ENCODE measurements at places on chromosomes 3 and 15. TPM values are rescaled to one million over a fixed set of nuclear protein-coding genes. Genes with fewer than 3 reads are reported as not detected.

CCDC80 gene
- polyA plus RNA-seq = 102 TPM

LDHAL6B gene
- polyA plus RNA-seq = 0.31 TPM

HCLS1 gene
- polyA plus RNA-seq = 6.1 TPM

NPAP1 gene
- polyA plus RNA-seq = 0.40 TPM

RBPMS2 gene
- polyA plus RNA-seq = 12.9 TPM

AHSG gene
- 0.38 TPM for polyA plus RNA-seq

ACP3 gene
- polyA plus RNA-seq = 62.6 TPM

DNA sequence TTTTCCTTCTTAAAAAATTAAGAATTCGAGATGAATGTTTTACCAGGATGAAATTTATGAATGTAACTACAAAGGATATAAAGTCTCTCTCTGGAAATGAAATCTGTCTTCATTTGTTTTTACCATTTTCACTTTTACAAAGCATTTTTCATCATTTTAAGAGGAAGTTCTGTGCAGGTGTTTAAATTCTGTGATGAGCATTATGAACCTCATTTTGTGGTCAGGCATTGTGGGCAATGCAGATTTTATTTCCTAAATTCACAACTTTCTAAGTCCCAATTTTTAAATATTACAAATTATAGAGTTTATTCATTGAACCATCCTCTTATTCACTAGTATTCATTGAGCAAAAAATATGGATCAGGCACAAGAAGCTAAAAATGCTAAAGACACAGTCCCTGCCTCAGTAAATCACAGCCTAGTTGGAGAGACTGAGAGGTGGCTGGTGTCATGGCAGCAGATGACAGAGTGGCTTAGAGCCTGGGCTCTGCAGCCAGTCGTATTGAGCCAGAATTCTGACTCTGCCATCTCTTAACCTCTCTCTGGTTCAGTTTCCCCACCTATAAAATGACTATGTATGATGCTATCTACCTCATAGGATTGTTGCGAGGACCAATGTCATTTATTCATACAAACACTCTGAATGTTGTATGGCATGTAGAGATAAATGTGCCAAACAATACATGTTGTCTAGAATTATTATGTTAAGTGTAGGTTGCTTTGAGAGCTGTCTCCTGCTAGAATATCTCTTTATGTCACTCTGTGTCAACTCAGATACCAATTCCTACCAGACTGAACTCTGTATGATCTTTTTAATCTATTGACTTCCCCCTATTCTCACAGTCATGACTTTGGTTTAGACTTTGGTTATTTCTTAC, 7.5 kb upstream of the TGFBR2 start:
- DNase-seq = no peak

- DNase-seq = no peak
Observed at GRCh38 chr15:46617507-46617906, 982.7 kb downstream of the SQOR start.

DNA sequence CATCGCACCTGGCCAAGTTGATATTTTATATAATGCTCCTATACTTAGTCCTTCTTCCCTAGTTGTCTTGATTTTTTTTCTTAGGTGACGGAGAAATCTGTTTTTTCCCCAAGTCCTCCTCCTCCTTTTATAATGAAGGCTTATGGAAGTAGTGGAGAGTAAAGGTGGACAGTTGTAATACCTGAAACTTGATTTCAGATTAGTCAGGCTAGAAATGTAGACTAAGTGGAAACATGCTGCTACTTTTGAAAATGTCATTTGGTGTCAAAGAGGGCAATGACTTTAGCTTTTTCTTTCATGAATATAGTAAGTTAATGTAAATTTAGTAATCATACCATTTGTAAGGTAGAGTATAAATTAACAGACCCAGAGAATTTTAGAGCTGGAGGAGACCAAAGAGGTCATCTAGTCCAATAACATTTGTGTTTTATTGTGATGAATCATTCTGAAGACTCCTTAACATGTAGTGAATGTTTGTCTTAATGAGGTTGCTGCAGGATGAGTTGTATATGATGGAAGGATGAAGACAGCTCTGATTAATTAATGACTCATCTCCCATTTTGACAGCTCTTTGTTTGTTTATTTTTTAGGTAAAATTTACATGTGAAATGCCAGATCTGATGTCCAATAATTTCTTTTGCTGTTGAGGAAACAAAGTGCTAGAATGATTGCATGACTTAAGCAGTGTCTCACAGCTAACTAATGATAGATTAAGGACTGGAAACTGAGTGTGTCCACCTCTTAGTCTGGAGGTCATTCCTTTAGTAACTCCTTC, 8.7 kb downstream of the CTDSPL2 start:
- DNase-seq = no peak

DNA sequence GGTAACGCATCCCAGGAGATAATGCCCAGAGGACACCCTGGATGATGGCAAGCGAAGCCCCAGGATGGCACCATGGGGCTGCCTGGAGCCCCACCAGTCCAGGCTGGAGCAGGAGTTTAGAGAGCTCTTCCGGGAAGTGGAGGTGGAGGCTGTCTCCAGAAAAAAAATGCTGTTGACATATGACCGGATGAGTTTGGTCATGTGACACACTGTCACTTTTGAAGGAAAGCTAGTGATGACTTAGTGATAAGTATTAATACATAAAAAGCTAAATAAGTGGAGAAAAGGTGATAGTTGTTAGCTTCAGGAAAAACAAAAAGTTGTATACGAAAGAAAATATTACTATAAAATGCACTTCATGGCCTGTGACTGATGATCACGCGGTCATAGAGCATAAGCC, 20.0 kb upstream of the MYZAP start:
- DNase-seq = no peak

DNA sequence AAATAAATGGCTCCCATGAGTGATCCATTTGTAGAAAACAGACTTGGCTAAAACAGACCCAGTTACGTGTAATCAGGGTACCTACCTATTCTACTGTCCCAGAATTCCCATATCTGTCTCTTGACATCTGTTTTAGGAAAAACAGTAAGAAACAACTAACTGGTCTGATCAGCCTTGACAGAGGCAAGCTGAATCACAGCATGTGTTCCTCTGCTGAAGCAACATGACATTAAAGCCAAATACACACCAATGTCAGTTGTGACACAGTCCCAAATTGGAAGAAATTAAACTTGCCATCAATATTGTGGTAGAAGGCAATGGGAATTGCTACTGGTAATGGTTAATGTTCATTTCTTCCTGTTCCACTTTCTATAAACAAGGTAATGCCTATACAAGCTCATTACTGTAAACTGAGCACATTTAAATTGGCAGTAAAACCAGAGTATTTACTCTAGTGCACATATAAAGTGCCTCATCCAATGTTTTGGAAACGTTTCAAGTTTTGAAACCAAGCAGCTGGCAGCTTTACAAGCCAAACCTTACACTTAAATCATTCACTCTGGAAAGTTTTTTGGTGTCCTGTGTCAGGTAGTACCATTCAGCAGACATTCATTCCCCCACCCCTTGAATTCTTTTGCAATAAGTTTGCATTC, 27.0 kb downstream of the ALDH1A2 start:
- no peak for DNase-seq

DNA sequence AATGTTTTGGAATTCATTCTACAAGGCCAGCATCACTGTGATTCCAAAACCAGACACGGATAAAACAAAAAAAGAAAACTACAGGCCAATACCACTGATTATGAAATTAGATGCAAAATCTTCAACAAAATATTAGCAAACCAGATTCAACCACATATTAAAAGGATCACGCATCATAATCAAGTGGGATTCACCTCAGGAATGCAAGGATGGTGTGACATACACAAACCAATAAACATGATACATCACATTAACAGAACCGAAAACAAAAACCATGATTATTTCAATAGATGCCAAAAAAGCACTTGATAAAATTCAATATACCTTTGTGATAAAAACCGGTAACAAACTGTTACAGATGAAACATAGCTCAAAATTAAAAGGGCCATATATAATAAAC, 48.9 kb downstream of the DLG1 start:
- no peak for DNase-seq

- no peak for DNase-seq
Observed at GRCh38 chr3:52688266-52688665, 2.4 kb downstream of the GNL3 start.

DNA sequence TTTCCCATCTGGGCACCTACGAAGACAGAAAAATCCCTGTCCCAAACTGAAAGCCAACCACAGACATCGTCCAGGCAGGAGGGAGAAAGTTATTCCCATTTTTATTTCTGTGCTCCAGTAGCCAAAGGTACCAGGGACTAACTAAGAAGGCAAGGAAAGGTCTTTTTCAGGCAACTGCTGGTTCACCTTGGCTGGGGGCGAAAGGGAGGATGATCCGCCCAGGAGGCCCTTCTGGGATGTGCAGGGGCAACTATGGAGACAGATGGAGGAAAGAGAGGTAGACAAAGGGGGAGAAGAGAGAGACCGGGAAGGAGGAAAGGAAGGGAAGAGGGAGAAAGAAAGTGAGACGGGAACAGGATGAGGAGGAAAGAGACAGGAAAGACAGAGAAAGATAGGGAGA, 13.3 kb downstream of the WNT5A start:
- DNase-seq = no peak

DNA sequence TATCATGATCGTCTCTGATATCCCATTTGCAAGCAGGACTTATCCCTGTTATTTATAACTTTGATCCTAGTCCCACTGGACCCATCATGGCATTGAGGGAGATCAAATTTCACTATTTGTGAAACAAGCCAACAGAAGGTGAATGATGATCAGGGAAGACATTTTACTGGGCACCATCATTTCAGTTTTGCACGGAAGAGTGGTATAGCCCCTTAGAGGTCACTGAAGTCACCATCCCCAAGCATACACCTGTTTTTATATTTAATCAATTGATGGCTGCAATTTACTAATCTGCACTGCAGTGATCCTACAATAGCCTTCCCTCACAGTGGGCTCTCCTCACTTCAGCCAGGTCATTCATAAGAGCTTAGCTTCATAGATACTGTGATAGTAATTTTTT, 132.4 kb downstream of the FHIT start:
- DNase-seq = no peak

DNA sequence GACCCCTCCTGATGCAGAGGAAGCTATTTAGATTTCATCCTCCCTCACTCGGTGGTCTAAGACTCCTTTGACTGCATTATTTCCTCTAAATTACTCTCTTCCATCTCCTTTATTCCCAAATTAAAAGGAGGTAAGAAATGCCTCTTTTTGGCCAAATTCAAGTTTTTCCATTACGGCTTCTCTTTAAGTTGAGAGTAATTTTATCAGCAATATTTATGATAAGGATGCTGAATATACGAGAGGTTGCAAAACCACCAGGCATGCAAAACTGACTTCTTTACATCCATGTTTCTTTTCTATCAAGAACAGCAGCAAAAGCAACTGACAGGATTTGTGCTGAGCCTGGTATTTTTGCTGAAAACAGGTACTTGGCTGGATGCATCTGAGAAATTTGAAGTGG, 262.0 kb upstream of the RARB start:
- no peak for DNase-seq

Data from right renal pelvis (tissue), 4 donors.